ENCODE measurements at places on chromosomes 1 and 21.
A peak's percentile ranks its signal among the peaks of the same experiment; 100 is the strongest.

DNA sequence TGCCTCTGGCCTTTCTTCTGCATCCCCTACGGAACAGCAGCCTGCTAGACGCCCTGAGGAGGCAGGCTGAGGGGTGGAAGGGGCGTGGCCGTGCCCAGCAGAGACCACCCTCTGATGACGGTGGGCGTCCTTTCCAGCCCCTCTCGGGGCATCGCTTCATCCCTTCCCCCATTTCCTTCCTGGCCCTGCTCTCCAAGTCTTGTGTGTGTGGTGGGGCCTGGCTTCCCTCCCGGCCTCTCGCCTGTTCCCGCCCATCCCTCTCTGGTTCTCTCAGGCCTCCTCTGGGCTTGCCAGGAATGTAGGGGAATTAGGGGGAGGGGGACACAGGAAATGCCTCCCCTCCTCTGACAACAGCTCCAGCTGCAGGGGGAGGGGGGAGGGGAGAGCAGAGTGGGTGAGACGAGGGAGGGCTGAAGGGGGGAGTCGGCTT is 51.1 kb downstream of the SKI start:
- no peak for DNase-seq

DNA sequence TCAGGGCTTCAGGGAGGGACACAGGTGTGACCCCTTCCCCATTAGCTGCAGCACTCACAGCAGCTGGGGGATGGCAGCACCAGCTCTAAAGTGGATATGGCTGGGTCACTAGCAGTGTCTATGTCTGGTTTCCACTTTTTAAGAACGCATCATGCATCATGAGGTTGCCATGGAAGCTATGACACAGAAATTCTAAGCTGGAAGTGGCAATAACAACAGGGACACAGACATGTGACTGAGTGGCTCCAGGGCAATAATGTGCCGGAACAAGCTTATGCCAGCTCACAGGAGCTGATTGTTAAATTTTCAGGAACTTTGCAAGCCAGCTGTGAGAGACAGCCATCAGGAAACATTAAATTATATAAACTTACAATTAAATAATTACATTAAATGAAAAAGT is 51.2 kb upstream of the NFASC start:
- no peak for DNase-seq

GRCh38 chr1:180188091-180188506 is 33.4 kb downstream of the QSOX1 start:
- no peak for DNase-seq

DNA sequence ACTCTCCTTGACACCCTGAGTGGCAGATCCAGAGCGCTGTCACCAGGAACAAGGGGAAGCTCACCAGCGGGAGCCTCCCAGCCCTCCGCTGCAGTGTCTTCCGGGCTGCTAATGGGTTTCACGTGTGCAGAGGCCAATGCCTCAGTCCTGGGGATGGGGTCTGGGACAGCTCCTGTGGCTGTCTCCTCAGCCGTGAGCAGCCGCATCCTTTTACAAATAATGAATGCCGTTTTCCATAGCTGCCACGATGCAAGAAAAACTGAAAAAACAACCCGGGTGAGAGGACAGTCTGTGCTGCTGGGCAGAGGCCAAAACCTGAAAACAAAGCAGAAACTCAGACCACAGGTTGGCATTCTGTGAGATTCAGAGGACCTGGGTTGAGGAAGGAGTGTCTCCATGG is 212.2 kb upstream of the RAB4A start:
- DNase-seq = no peak

DNA sequence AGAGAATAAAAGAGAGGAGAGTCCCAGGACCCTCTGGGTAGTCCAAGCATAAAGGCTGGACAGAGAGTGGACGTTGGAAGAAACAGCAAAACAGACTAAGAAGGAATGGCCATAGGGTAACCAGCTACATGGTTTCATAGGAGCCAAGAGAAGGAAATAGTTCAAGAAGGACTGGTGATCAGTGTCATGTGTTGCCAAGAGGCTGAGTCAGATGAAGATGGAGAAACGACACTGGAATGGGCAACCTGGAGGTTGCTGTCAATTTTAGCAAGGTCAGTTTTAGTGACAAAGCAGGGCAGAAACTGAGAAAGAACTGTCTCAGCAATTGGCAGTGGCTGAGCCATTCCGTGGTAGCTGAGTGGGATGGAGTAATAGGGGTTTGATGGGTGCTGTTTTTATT is 41.4 kb downstream of the HMGB4 start:
- DNase-seq = no peak

GRCh38 chr1:246771366-246771765 is 47.2 kb downstream of the SCCPDH start:
- DNase-seq = no peak

- DNase-seq = peak; percentile 82
These were observed 36.9 kb downstream of the CDK18 start for GRCh38 chr1:205541161-205541886.

DNA sequence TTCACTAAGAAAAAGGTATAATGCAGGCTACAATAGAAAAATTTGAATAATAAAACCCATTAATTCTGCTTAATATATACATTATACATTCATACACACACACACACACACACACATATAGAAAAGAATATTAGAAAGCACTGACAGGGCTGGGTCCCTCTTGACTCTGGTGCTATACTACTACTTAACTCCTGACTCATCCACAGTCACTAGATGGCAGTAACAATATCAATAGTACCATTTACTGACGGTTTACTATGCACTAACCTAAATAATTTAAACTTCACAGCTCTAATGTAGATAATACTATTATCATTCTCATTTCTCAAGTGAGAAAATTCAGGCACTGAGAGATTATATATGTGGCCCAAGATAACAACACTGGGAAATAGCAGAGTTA is 87.5 kb downstream of the COP1 start:
- DNase-seq = no peak

GRCh38 chr1:42955311-42956063 is 3.2 kb downstream of the SLC2A1 start:
- no peak for DNase-seq

GRCh38 chr1:59638231-59638711 is 176.5 kb upstream of the HOOK1 start:
- no peak for DNase-seq

DNA sequence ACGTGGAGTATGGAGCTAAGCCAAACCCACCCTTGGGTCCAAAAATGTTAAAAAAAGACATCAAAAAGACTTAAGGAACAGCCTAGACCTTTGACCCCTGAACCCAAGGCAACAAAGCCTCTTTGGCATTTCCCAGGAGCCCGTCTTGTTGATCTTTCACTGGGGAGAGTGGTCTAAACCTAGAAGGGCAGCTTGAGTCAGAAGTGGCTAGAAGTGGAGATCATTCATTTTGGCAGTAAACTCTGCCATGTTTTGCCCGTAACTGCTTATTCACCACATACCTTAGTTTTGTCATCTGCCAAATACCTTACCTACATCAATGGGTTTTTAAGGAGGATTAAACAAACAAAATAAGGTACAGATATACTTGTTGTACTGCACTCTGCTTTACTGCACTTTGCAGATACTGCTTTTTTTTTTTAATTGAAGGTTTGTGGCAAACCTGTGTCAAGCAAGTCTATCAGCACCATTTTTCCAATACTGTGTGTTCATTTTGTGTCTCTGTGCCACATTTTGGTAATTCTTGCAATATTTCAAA is 1.7 kb upstream of the CTSE start:
- DNase-seq = no peak

GRCh38 chr1:243268751-243269460 is 13.1 kb downstream of the SDCCAG8 start:
- no peak for DNase-seq

- no peak for DNase-seq
These were observed 56.9 kb upstream of the PTGS2 start for GRCh38 chr1:186736971-186737685.

DNA sequence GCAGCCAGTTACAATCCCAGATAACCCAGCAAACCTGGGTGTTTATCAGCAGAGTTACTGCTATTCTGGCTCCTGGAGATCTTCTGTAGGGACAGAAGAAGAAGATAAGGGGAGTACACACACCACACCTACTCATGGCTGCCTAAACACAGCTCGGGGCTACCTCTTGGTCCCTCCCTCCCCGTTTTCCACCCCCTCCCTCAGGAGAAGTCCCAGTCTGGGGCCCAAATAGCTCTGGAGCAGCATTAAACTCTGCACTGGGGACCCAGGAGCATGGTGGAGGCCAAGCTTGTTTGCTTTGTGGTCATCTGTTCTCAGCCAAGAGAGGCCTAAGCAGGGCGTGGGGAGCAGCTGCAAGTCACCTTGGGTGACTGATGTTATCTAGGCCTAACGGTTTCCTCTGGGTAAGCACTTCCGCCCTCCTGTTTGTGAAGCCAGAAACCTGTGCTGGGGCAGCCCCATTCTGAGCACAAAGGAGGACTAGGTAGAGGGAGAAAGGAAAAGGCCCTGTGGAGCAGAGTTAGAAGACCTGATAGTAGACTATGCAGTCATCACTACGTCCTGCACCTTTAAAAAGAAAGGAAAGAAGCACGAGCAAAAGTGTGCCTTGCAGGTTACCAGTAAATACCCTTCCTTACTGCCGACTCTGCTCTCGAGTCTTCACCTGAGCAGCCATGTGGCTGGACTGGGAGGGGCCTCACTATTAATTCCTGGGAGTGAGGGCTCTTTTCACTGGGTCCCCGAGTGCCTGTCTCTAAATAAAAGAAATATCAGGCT is 2.0 kb upstream of the RCSD1 start:
- no peak for DNase-seq

DNA sequence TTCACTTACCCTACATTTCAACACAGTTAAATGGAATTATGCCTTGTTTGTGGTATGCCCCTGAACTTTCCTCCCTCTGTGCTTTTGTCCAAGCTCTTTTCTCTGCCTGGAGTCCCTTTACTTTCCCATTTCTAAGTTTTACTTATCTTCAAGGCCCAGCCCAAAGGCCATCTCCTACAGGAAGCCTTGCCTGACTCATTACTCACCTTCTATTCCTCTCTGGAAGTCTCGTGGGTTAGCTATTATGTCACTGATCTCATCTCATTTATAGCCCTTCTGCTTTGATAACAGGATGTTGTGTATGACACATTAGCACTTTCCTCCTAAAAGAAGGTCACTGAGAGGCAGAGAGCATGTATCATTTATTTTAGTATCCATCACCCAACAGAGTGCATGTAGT is 78.8 kb upstream of the CD1D start:
- no peak for DNase-seq

DNA sequence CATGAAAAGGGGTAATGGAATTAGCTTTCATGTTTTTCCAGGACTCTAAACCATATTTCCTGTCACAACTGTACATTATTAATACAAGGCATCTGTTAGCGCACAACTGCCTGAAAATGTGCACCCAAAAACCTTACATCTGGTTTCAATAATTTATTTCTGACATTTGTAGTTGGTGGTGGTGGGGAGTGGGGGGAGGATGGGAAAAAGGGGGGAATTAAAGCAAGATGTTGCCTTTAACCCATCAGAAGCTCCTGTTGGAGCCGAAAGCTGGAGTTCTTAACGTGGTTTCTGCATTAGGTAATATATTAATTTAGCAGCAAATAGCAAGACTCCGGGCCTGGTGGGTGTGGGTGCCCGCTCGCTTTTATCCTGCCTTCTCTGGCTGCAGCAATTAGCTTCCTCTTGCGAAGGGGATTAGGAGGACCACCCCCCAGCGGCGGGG is 36.9 kb upstream of the HHAT start:
- DNase-seq = no peak

DNA sequence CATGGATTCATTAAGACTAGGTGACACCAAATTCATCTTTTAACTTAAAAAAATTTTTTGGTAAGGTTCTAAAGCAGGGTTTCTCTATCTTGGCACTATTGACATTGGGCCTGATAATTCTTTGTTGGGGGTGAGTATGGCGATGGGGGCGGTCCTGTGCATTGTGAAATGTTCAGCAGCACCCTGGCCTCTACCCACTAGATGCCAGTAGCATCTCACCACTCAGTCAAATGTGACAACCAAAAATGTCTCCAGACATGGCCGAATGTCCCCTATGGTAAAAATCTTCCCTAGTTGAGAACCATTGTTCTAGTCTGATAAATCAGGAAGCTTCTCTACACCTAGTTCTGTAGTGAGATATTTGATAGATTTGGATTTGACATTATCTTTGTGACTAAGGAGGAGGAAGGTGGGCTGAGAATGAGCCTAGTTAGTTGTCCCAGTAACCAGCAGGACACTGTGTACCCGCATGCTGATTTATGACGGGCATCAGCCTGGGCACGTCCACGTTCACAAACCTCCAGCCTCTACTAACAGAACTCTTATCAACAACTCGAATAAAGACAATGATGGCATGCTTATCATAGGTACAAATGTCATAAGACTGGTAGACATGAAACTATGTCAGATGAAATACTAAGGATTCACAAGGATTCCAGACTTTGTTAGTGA is 104.6 kb downstream of the KCND3 start:
- DNase-seq = no peak

DNA sequence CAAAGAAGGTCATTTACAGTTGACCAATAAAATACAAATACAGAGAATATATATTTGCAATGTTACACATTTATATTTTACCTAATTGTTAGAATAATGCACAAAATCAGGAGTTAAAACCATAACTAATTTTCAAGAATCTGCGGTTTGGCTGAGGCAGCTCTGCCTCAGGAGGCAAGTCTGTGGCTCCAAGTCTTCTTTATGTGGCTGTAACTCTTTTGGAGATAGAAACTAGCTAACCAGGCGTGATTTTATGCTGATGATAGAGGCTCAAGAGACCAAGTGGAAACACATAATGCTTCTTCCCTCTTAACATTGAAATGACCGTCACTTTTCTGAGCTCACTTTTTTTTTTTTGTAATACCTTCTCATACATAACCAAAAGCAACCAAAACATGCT is 744.7 kb upstream of the CXADR start:
- DNase-seq = no peak

DNA sequence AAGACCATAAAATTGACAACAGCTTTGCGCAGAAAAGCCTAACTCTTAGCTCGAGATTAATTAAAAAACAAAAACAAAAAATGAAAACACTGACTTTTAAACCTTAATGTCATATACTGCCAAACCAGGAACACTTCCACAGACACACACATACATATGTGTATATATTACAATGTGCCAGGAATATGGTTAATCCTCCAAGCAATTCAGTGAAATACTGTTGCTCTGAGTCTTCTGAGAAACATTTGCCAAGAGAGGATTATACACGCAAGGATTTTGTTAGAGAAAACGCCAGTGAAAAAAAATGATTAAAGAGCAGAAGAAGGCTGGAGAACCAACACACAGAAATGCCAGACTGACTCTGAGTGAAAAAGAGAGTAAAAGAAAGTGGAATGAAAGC is 116.7 kb upstream of the CHRM3 start:
- no peak for DNase-seq

GRCh38 chr1:69661686-69662085 is 94.0 kb downstream of the LRRC7 start:
- no peak for DNase-seq

GRCh38 chr1:54816130-54816529 is 15.0 kb upstream of the TTC22 start:
- peak; percentile 49 for DNase-seq

Measured in vagina (tissue), 2 donors.